ENCODE measurements at places on chromosomes 1 and 21.

GRCh38 chr1:109923131-109923945 is 12.7 kb downstream of the CSF1 start:
- no peak for DNase-seq

- DNase-seq: no peak
Observed at GRCh38 chr1:30879940-30880677, 28.4 kb downstream of the SDC3 start.

GRCh38 chr1:9340172-9340854 is 47.6 kb downstream of the SPSB1 start:
- no peak for DNase-seq

DNA sequence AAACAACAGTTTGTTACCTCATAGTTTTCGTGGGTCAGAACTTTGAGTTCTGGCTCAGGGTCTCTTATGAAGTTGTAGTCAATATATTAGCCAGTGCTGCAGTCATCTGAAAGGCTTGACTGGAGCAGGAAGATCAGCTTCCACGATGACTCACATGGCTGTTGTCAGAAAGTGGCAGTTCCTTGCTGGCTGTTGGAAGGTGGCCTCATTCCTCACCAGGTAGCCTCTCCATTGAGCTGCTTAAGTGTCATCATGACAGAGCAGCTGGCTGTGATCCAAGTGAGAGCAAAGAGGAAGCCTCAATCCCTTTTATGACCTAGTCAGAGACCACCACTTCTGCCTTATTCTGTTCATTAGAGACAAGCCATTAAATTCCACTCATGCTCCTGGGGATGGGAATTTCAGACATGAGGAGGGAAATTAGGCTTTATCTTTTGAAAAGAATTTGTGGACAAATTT is 5.6 kb downstream of the OSBPL9 start:
- DNase-seq: no peak

DNA sequence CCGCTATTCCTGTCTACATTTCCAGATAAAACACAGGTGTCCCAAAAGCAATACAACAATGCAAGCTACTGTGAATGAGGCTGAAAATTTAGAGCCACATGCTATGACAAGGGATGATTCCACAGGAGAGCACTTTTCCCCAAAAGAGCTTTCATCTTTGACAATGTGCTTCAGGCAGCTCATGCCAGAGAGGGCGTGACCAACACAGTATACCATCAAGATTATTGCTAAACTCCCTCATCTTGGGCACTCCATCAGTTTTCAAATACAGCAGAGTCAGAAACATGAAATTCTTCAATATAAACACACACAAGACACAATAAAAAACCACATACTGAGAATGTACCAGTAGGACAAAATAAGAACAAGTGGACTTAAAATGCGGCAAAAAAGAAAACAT is 6.7 kb downstream of the GON4L start:
- no peak for DNase-seq

GRCh38 chr1:110513511-110513910 is 5.5 kb downstream of the KCNA10 start:
- DNase-seq: no peak

DNA sequence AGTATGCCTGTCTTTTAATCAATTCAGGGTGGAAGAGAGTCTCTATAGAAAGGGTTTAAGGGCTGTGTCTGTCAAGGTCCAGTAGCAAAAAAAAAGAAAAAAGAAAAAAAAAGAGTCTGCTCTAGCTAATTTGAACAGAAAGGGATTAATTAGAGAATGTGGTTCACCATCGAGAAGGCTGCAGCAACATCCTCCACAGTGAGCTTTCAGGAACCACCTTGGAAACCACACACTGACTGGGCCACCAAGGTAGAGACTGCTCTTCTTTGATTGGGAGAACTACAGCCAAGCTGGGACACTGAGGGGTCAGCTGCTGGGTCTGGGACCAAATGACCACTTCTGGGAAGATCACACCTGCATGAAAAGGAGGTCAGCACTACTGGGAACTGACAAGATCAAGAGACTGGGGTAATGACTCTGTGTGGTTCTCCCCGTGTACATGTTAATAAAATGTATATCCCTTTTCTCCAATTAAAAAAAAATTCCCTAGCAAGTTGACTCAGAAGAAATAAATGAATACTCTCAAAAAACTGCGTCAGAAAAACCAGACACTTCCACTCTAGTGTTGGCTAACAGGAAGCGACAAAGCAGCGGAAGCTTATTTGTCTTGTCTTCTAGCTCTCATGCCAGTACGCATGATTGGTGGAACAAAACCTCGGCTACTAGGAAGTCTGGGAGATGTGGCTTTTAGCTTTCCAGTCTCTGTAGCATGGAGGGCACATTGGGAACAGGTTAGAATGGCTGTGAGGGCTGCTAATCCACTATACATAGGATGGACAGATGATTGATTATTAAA is 60.0 kb upstream of the IVNS1ABP start:
- DNase-seq: no peak

GRCh38 chr1:24896176-24896575 is 33.9 kb downstream of the RUNX3 start:
- no peak for DNase-seq

GRCh38 chr1:23019863-23020625 is 776 bp downstream of the KDM1A start:
- peak; percentile 4 for DNase-seq

- no peak for DNase-seq
Observed at GRCh38 chr1:241219449-241219848, 137.6 kb downstream of the RGS7 start.

DNA sequence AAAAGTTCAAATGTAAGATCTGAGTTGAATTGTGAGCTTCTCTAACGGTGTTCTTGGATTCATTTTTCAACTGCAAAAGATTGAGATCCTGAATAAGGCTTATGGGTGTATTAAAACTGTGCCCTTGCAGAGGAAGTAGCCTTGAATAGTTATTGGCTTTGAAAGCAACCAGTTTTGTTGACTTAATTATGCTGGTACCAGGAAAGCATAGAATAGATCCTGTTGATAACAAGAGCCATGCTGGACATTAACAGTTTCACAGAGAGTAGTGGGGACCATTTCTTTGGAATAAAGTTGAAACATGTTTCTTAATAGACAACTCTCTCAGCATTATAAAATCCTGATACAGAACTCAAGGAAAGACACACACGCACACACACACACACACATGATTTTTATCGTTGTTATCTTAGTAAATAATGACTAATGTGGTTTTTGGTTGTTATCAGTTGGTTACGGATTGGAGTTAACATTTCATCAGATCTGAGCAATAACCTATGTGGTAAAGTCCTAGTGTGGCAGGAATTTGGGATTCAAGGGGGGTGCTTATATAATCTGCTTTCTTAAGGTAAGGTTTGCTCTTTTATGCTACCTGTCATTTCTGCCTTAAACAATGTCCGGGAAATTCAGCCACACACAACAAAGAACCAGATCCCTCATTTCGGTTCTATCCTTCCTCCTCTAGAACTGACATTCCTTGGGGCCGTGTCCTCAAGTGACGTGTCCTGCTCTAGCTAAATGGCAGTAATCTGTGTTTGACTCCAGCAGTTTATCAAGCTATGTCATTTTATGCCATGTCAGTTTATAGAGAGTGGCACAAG is 330.9 kb downstream of the CHRM3 start:
- DNase-seq: no peak

DNA sequence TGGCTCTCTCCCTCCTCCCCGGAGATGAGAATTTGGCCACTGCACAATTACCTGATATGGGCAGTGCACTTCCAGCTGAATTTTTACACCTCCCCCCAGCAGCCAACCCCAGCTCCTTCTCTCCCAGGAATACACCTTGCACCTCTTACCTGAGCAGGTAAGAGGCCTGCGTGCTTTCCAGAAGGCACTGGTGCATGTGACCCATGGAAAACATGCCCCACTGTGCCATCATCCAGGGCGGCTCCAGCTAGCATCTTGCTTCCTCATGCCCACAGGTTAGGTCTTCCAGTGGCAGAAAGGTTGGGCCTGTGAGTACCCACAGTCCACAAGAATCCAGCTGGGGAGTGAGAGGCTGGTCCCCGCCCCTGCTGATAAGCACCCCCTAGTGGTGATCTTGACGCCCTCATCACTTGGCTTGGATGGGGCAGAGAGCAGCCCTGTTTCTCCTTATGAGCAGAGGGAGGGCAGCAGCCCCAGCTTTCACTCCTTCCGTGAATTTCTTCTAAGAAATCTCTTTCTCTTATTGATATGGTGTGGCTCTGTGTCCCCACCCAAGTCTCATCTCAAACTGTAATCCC is 57.8 kb downstream of the EDARADD start:
- DNase-seq: peak; percentile 6

- DNase-seq: no peak
Observed at GRCh38 chr1:29708796-29709703, 472.7 kb downstream of the PTPRU start.

DNA sequence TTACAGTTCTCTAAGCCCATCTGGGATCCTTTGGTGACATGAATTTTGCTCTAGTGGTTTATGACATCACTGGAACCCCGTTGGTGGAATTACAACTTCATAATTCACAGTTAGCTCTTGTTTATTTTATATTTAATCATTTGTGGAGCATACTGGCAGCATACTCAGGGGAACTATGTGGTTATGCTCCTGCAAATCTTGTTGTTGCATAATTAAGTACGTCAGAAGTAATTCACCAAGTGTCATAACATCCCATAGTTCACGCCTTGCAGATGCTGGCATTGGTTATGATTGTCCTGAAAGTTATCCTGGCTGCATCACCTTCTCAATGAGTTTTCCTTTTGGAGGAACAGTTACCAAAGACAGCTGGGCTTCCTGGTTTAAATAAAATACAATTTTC is 16.5 kb downstream of the PRRX1 start:
- DNase-seq: no peak

GRCh38 chr1:205355075-205355453 is 1.7 kb downstream of the KLHDC8A start:
- DNase-seq: no peak

- DNase-seq: no peak
Observed at GRCh38 chr1:225972344-225973152, 26.6 kb downstream of the SDE2 start.

DNA sequence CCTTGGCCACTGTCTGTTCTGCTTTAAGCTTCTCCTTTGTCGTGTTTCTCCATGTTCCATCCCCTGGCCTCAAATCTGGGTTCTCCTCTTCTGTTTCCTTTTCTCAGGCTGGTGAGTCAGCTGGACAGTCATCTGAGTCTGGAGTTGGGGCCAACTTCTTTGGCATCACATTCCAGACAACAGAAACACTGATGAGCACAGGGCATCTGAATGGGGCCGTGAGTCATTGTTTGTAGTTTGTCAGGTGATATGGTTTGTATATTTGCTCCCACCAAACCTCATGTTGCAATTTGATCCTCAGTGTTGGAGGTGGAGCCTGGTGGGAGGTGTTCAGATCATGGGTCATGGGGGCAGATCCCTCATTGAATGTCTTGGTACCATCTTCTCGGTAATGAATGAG is 14.3 kb upstream of the OLIG2 start:
- DNase-seq: no peak

GRCh38 chr1:94677714-94678113 is 136.2 kb upstream of the F3 start:
- DNase-seq: no peak

DNA sequence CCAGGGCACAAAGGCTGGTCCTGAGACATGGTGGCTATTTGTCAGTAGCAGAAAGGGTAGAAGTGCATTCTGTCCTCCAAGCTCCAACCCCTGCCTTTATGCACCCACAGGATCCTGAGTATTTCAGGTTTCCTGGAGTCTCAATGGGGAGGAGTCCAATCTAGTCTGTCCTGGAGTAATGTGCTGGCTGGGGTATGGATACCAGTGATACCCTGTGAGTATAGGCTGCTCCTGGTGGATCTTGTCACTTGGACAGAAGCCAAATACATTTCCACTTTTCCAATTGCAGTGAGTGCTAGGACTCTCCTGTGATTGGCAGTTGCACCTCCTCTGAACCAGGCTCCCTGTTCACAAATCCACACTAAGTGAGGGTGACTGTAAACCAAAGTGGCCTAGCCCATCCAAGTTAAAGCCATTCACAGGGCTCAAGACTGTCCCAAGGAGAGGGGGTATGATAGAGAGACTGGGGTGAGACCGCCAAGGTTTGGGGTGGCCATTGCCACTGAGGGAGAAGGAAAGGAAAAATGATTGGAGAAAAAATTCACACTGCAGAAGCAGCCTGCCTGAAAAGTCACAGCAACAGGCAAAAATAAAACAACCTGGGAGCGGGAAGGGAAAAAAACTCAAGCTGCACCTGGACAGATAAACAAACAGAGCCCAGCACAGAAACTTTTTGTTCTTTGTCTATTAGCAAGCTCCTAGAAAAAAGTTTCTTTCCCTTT is 163.4 kb upstream of the ETV3 start:
- DNase-seq: no peak

Data from activated CD8-positive, alpha-beta memory T cell treated with anti-CD3 and anti-CD28 coated beads for 1 hour (primary cell).